Fibroblast of skin of abdomen (primary cell): ENCODE measurements at places on chromosomes 6 and 20.

DNA sequence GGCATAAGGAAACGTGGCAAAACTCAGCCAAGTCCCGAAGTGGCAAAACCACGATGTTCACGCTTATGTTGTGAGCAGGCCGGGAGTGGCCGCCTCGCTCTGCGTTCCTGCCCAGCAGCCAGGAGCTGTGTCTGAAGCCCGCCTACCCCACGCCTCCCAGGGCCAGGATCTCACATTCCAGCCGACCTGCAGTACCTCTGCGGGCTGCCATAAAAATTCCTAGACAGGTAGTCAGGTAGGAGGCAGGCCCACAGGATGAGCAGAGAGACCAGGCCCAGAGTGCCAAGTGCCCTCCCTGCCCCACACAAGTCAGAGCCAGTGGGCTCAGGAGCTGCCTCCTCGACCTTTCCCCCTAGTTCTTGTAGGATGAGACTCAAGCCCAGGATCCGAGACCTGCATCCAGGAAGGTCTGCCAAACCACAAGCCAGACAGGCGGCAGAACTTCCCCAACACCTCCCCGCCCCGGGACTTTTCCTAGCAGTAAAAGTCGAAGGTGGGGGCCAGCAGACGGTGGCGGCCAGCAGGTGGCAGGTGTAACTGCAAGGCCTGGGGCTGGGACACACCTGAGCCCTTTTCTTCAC lies 16.7 kb downstream of the PMEPA1 start:
- no peak for DNase-seq

DNA sequence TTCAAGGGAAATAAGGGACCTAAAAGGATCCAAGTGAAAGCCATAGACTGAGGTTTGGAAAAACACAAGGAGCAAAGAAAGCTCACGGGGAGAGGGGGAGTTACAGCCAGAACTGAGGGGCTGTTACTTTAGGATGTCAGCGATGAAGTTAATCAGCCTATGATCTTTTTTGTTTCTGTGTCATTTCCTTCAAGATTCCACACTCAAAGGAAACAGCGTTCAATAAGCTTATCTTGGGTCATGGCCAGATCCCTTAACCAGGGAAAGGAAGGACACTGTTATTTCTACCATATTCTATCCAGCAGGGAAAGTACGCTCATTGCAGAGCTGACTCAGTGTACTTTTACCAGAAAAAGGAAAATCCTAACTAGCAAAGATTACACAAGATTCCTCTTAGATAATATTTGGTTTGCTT lies 132.8 kb downstream of the PFDN4 start:
- DNase-seq = peak; percentile 85

DNA sequence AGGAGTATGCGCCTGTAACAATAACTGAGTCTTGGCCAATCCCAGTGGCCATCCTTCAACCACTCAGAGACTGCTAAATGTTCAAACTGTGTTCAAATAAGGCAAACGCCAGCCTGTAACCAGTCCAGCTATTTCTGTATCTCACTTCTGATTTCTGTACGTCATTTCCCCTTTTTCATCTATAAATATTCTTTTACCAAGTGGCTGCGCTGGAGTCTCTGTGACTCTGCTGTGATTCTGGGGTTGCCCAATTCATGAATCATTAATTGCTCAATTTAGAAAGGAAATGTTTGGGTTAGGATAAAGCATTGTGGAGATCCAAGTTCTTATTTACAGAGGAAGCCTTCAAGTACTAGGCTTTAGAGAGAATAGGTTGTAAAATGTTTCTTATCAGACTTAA lies 89.8 kb upstream of the UST start:
- DNase-seq = peak; percentile 13

GRCh38 chr6:85360794-85361642 lies 88.9 kb upstream of the NT5E start:
- DNase-seq = peak; percentile 97

- no peak for DNase-seq
Measured at GRCh38 chr6:54784011-54784410, 62.6 kb upstream of the FAM83B start.

DNA sequence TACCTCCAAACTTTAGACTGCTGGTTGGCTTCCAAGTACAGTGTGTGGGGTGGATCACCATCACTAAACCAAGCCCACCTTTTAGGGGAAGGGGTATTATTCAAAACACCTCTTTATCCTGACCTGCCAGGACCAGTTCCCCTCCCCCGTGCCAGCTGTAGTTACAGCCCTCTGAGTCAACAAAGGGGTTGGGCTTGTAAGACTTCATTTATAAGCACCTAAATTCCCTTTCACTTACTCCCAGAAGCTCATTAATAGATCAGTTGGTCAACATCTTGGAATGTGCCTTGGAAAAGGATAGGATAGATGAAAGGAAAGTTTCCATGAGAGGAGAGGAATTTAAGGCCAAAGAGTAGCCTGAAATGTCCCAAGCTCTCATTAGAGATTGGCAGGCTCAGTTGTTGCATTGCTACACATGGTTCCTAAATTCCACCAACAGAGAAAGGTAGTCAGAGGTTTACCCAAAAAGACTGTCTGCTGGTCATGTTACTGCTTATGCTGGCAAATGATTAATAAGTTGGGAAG lies 59.2 kb downstream of the TNFAIP3 start:
- DNase-seq = peak; percentile 95

- peak; percentile 20 for DNase-seq
Measured at GRCh38 chr6:13431861-13432465, 55.4 kb downstream of the GFOD1 start.

DNA sequence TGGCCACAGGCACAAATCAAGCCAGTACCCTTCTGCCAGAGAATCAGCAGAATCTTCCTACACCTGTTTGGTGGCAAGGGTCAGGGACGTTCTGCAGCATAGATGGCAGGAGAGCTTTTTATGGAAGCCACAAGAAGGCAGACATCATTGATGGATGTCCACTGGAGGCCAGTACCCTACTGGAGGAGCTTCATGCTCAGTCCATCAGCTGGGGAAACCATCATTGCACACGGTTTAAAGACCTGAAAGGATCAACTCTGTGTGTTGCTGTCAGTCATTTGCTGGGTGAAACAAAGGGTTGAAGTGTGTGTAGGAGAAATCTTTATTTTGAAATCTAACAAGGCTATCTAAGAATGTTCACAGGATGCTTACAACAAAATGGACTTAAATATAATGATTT lies 158.9 kb upstream of the SASH1 start:
- no peak for DNase-seq

- DNase-seq = peak; percentile 30
Measured at GRCh38 chr6:75201901-75202672, 3.8 kb downstream of the COL12A1 start.

DNA sequence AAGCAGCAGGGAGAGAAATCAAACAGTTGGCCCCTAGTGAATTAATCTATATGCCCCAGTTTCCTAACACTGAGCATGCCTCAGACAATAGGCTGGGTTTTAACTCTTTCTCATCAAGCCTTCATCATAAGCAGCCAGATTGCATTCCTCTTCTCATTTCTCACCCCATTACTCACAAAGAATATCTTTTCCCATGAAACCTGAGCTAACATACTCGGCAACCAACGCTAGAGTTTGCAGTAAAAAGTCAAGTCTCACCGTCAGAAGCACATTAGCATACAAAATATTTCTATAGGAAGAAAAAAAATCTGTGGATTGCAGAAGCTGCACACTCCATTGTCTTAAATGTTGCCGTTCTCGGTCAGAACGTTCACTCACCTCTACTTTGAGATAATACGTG lies 429.9 kb upstream of the ARID1B start:
- peak; percentile 69 for DNase-seq

GRCh38 chr6:105469946-105470345 lies 67.1 kb upstream of the PREP start:
- no peak for DNase-seq

DNA sequence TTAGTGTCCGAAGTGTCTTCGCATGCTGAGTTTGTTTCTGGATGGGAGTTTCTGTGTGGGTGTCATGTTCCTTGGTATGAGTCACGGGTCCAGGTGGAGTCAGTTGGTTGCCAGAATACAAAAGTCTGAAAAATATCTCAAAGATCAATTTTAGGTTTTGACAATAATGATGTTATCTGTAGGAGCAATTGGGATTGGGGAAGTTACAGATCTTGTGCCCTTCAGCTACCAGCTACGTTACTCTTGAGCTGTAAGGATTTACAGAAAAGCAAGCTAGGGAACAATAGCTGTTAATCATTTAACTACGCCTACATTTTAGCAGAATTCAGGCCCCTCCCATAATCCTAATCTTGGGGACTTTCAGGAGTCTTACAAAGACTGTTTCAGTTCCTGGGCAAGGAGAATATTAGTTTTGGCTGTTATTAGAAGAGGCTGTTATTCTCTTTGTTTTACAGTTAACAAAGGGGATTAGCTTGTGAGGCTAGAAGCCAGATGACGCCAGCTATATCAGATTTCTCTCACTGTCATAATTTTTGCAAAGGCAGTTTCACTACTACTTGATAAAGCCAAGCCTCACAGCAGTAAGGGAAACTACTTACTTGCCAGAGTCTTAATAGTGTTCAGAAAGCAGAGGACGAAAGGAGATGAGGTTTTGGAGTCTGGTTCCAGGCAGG lies 15.4 kb upstream of the SLC22A16 start:
- peak; percentile 44 for DNase-seq

- DNase-seq = peak; percentile 61
Measured at GRCh38 chr6:148166339-148166968, 176.2 kb upstream of the SASH1 start.

DNA sequence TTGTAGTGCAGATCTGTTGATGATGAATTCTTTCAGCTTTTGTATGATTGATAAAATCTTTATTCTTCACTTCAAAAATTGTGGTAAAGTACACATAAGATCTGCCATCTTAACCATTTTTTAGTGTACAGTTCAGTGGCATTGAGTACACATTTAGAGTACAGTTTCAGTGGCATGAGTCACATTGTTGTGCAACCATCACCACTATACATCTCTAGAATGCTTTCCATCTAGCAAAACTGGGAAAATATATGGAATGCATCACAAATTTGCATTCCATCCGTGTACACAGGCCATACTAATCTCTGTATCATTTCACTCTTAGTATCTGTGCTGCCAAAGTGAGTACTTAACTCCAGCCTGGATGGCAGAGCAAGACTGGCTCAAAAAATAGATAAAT lies 28.7 kb downstream of the SIRPD start:
- DNase-seq = peak; percentile 4

GRCh38 chr20:37567671-37568588 lies 40.3 kb upstream of the BLCAP start:
- no peak for DNase-seq

DNA sequence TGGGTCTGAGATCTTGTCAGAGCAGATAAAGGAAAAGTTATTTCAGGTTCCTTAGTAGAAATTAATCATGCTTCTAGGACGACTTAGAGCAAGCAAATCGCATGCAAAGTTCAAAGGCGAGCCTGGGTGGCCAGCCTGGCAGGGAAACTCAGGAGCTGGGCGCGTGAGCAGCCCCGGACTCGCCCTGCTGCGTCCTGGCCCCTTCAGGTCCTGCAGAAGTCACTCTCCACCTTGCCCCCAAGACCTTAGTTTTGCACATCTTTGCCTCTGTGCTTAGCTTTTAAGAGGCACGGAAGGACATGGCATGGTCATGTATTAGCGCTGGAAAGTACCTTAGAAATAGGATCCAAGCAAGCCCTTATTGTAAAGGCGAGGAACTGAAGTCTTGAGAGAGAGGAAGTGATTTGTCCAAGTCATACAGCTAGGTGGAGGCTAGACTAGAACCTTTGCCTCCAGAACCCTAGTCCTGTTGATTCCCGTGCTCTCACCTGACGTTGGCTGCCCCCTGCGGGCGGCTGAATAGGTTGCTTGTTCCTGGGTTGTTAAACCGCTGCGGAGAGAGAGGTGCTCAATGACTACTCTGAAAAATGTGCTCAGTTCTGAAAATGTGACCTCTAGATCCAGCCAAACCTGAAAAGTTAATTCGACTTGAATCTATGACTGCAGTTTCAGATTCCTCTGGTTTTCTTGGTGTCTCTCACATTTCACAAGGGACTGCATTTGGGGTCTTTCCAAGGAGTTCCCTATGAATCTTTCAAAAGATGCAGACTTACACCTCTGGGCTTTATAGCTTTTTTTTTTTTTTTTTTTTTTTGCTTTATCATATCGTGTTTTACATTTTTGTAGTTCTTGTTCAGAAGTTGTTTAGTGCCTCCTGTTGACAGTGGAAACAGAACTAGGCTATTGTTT lies 2.7 kb downstream of the MYB start:
- peak; percentile 35 for DNase-seq

- DNase-seq = peak; percentile 64
Measured at GRCh38 chr6:125798734-125799508, 8.2 kb downstream of the NCOA7 start.

DNA sequence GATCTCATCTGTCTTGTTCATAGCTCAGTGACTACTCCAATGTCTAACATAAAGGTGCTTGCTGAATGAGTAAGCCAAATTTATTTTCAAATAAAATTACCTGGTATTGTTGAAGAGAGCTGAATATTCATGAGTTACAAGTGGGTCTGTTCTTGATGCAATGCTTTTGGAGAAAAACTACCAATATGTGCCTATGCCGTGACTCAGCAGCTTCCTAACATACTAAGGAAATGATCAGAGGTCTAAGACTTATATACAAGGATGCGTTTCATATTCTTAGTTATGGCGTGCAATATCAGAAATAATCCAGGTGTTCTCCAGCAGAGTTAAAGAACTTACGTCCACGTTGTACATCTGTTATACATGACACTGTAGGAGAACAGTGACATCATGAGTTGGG lies 5.1 kb downstream of the FAM120B start:
- DNase-seq = no peak

DNA sequence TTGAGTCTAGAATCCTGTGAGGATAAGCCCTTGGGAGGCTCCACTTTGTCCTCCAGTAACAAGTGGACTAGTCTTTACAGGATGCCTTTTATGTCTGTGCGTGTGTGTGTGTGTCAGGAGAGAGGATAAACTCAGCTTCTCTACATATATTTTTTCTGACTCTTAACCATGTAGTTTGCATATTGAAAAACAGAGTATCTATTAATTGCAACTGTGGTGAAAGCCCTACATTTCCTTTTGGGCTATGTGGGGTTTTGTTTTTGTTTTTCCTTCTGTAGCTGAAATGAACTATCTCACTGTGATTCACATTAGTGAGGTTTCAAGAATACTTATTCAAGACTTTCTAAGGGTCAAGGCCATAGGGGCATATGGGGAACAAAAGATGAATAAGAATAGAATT lies 17.7 kb downstream of the TPBG start:
- DNase-seq = no peak
